Left hindlimb (tissue), 1 donor: ENCODE measurements at places on chromosomes 3 and 15.
A peak's percentile ranks its signal among the peaks of the same experiment; 100 is the strongest.

GRCh38 chr3:9784965-9785364 lies 7.3 kb downstream of the TADA3 start:
- DNase-seq, result no peak

DNA sequence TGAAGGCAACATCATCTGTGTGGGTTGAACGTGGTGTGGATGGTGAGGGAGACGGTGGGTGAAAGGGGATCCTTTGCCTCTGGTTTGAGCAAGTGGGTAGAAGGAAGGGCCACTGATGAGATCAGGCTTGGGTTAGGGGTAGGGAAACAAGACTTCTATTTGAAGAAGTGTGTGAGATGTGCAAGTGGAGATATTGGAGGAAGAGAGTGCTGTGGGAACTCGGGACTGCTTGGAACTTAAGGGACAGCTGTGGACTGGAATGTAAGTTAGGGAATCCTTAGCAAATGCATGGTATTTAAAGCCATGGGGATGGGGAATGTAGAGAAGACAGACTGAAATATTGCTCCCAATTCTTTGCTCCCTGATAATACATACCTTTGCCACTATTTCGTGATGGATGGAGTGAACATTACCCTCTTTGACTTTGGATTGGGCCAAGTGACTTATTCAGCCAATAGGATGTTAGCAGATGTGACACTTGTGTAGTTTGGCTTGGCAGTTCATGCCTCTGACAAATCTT lies 30.2 kb upstream of the AMOTL2 start:
- no peak for DNase-seq

DNA sequence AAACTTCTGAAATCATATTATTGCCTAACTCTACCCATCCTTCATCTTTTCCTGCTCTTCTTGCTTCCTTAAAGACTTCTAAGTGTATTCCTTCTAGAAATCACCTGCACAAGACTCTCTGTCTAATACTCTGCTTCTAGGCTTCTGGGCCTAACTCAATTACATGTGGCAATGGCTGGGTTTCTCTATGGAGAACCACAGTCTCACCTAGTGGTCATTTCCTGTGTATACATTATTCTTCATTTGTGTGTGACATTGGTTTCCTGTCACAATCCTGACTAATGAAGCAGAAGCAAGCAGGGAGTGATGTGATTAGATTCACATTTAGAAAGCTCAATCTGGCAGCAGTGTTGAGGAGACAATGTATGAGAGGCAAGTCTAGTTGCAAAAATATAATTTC lies 16.9 kb upstream of the CLDN1 start:
- DNase-seq, result no peak

DNA sequence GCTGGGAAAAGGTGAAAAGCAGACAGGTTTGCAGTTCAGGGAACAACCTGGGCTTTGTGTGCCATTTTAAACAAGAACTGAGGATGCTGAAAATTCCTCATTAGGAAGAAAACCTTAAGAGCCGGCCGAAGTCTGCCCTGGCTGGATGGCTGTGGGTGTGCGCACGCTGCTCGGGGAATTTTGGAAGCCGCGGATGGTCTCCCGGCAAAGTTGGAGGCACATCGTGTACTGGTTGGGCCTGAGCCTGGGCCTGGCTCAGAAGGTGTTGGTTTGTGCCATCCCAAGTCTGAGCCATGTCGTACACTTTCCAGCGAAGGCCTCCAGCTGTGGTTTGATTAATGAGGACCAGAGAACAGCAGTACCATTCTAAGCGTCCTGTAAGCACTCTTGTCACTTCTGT lies 188.2 kb downstream of the ATP10A start:
- no peak for DNase-seq

DNA sequence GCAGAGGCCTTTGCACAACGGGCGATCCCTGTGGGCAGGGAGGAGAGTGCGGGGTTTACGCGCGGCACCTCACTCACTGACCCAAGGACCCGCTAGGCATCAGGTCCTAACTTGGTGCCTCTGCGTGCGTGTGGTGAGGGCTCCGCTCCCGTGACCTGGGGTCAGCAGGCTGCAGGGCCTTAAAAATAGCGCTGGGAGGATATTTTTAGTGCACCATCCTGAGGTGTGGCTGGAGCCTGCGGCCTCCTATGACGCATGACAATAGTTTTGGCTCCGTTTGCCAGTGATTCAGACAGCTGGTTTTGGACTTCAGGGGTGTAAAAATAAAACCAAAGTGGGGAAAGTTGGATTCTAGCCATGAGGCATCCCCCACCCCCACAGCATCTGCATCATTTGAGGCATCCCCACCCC lies 139.0 kb downstream of the FAM43A start:
- no peak for DNase-seq

- no peak for DNase-seq
These were observed 33.5 kb downstream of the UPK1B start for GRCh38 chr3:119206611-119207511.

- DNase-seq, result peak; percentile 45
These were observed 30.9 kb downstream of the HES1 start for GRCh38 chr3:194166682-194167479.

- DNase-seq, result no peak
These were observed 18.5 kb downstream of the ALDH1A3 start for GRCh38 chr15:100898152-100898490.

- peak; percentile 40 for DNase-seq
These were observed 11.1 kb downstream of the UACA start for GRCh38 chr15:70752193-70752635.

GRCh38 chr3:23723930-23724329 lies 81.8 kb upstream of the UBE2E1 start:
- no peak for DNase-seq

DNA sequence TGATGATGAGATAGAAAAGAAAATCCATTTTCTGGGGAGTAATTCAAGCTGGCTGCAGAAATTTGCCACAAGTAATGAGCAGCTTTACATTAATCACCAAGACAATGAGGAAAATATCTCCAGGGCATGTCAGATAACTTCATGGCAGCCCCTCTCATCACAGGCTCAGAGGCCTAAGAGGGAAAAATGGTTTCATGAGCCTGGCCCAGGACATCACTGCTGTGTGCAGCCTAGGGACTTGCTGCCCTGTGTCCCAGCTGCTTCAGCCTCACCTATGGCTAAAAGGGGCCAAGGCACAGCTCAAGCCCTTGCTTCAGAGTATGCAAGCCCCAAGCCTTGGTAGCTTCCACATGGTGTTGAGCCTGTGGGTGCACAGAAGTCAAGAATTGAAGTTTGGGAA lies 161.7 kb downstream of the OPA1 start:
- no peak for DNase-seq
